Stimulated activated CD4-positive, alpha-beta T cell treated with anti-CD3 and anti-CD28 coated beads, TNF-alpha, amount 100 ng/mL, for 24 hours (primary cell): ENCODE measurements at places on chromosomes 3 and 15.

GRCh38 chr3:11587766-11588165, 55.9 kb downstream of the VGLL4 start:
- no peak for DNase-seq

DNA sequence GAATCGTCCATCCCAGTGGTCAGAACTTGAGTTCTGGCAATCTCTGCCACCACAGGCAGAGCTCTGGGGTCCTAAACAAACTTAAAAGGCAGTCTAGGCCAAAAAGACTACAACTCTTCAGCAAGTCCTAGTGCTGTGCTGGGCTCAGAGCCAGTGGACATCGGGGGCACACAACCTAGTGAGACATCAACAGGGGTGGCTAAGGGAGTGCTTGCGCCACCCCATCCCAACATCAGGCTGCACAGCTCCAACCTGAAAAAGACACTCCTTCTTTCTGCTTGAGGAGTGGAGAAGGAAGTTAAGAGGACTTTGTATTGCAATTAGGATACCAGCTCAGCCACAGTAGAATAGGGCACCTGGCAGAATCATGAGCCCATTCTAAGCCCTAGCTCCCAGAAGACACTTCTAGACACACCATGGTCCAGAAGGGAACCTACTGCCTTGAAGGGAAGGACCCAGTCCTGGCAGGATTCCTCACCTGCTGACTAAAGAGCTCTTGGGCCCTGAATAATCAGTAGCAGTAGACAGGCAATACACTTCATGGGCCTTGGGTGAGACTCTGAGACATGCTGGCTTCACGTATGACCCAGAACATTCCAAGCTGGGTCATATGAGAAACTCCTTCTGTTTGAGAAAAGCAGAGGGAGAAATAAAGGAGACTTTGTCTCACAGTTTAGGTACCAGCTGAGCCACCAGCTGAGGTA, 72.0 kb downstream of the TFDP2 start:
- DNase-seq: no peak

- DNase-seq: no peak
Observed at GRCh38 chr3:16523778-16524177, 10.3 kb upstream of the RFTN1 start.

- no peak for DNase-seq
Observed at GRCh38 chr3:16520241-16520969, 6.9 kb upstream of the RFTN1 start.

- no peak for DNase-seq
Observed at GRCh38 chr15:85318048-85318731, 62.2 kb upstream of the AKAP13 start.

GRCh38 chr3:189756582-189757078, 125.4 kb downstream of the TP63 start:
- DNase-seq: no peak

DNA sequence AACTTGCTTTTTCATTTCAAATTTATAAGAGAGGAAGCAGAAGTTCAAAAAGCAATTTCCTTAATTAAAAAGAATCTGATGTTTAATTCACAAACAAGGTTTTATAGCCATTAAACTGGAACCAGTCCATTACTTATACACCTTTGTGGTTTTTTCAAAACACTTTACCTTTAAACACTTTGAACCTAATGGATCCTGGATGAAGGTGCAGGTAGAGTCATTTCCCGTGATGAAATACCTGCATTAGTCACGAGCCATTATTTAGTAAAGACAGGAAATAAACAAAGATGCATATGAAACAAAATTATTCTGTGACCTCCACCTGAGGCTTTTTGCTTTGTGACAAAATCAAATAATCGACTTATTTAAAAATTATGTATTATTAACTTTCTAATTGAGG, 341.7 kb upstream of the UBE2E2 start:
- no peak for DNase-seq

DNA sequence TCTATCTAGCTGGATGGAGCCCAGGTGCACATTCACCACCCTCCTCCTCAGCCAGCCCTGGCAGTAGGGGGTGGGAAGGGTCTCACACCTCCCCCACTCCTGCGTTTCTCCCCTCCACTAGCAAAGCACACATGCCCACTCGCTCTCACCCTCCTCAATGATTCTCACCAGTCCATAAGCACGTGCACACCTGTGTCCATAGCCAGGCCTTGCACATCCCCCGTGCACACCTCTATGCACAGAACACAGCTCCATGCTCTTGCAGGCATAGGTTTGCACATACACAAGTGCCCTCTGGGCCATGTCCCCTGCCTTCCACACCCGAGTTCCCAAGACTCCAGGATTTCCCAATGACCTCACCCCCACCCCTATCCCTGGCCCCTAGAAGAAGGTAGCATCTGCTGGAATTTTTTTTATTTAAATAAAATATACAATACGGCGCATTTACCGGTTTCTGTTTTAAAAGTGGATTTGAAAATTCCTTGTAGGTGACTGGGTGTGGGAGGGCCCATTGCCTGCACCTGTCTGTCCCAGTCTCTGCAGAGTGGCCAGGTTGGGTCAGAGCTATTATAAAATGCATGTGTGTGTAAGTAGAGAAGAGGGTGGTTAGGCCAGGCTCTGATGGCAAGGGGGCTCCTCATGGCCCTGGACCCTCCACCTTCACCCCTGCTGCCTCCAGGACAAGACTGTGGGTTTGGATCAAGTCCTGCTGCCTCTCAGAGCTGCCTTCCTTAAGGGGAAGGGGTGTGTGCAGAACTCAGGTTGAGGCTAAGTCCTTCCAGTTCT, 49.1 kb downstream of the HCN4 start:
- DNase-seq: no peak

- no peak for DNase-seq
Observed at GRCh38 chr3:10332481-10333348, 11.8 kb upstream of the SEC13 start.

- DNase-seq: peak; percentile 3
Observed at GRCh38 chr3:31695280-31696008, 162.7 kb downstream of the STT3B start.

DNA sequence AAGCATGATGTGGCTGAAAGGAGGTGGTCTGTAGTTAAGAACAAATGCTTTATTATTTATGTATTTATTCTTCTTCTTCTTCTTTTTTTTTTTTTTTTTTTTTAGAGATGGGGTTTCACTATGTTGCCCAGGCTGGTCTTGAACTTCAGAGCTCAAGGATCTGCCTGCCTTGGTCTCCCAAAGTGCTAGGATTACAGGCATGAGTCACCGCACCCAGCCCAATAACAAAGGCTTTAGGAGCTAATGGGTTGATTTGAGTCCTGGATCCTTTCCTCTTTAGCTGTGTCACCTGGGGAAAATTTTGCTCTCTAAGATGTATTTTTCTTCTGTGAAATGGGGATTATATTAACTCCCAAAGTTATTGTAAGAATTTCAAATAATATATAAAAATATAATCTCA, 168.8 kb downstream of the PEX5L start:
- no peak for DNase-seq

DNA sequence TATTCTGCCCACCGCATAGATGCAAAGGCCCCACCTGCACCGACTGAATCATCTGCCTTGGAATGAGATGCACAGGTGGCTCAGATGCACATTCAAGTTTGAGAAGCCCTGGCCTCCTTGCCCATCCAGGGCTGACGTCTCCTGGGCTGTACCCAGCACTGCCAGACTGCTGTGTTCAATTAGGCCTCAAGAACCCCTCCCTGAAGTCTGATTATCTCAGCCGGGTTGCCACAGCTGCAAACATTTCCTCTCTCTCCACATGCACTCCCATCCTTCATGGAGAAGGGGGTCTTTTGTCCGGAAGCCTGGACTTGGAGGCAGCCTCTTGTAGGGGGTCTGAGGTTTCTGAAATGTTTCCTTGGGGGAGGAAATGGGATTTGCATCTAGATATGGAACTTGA, 459.4 kb upstream of the PROK2 start:
- no peak for DNase-seq

- DNase-seq: no peak
Observed at GRCh38 chr3:53269888-53270880, 14.4 kb upstream of the TKT start.

GRCh38 chr3:114718898-114719210, 425.0 kb downstream of the TIGIT start:
- no peak for DNase-seq

DNA sequence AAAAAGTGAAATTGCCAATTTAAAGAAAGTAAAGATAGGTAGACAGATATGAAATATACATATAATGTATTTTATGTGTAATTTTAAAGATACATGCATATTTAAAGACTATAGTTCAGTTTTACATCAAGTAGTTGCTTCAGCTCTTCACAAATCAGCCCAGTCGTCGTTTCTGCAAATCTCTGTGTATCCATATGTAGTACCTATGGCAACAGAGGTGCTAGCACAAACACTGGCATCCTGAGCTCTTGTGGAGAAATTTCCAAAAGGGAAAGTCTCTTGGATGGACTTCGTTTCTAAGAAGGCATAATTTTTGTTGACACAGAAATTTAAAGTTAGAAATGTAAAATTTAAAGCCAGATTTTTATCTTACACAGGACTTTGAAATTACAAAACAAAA, 1284.7 kb downstream of the ROBO1 start:
- DNase-seq: no peak

DNA sequence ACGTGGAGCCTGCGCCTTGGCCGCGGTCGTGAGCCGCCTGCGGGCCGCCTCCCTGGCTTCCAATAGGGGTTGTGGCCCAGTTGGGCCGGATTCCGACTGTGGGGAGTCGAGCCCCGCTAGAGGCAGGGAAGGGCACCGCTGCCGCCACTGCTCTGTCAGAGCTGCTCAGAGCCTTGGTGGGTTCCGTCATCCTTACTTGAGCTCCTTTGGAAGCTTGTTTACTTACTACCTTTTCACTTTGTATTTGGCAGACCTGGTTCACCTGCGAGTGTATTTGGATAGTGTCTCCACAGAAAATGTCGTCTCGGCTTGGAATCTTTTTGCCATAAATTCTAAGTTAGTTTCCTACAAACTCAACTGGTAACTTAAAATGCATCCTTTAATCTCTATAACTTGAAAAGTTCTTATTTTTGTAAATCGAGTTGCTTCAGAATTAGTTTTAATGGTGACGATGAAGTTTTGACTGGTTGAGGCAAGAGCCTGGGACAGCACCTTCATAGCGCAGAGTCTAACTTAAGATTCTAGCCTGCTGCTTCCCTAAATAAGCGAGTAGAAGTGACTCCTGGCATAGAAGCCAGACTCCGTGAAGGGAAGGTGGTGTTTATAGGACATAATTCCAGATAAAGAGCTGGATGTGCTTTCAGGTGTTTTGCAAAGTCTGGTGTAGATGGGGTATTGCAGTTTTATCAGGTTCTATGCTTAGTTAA, 800 bp downstream of the DAG1 start:
- no peak for DNase-seq

DNA sequence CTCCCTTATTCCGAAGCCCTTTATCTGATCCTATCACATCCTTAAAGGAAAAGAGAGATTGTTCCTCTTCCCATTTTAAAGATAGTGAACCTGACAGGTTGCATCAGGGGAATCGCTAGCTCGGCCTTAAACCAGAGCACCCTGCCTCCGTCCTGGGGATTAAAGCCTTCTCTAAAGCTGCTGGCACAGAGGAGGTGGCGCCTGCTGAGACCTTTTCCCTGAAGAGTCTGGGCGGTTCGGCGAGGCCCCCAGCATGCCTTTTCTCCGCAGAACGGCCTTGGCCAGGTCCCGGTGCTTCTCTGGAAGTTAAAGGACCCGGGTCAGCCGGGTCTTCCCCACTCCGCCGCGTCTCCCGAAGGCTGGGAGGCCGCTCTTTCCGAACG, 593 bp downstream of the FAM219B start:
- no peak for DNase-seq

DNA sequence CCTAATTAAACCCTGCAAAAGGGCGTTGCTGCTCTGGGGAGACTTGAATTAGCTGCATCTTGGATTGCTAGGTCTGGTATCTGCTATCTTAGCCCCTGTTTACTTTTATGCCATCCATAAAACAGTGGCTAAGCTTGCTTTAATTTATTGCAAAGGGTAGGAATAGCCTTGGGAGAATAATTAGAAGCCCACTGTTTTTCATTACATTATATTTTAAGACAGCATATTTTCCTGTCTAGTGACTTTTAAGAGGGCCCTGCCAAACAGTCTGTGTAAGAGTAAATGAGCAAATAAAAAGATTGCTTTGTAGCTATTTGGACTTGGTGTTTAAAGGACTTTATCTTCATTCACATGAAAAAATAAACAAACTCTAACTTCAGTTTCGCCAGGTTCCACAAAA, 17.4 kb upstream of the SUSD5 start:
- no peak for DNase-seq

DNA sequence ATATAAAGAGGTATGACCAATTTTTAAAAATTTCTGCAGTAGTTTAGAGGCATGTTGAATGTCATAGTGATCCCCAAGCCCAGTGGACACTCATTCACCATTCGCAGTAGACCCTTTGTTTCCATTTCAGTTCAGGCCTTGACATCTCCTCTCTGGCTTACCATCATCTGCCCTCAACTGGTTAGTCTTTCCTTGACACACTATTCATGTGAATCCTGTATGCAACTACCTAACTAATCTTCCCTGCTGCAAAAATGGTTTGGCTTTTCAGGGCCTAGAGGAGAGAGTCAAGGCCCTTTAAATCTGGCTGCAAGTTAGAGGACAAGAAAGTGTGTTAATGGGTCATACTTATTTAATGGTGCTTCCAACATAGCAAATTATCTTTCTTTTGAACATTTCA, 10.9 kb downstream of the APH1B start:
- no peak for DNase-seq

- DNase-seq: no peak
Observed at GRCh38 chr3:119703820-119704531, 1.2 kb downstream of the CFAP91 start.

DNA sequence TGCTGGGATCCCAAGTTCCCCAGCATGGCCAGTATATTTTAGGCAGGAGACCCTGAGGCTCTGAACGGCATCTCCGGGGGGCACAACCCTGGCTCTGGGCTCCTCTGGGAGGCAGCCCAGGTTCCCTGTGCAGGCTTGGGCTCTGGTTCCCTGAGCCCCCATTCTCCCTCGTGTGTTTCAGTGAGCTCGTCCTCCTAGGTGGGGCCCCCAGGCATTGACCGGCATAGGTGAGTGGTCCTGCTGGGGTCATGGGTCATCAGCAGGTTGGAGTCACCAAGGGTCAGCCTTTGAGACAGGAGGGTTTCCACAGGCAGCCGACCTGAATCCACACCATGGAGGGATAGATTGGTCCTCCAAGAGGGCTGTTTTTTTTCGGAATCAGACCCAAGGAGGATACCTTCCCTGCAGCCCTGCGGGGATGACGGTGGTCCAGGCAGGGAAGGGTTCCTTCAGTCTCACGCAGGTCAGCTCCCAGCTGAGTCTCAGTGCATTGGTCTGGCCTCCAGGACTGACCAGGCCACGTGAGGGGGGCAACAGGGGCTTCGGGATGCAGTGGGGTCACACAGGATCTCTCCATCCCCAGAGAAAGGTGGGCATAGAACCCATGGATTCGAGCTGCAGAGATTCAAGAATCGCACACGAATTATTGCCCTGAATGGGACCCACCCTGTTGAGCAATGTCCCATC, 226.0 kb downstream of the SNRPN start:
- no peak for DNase-seq

GRCh38 chr3:142904639-142905436, 16.0 kb upstream of the PCOLCE2 start:
- no peak for DNase-seq

GRCh38 chr3:46986055-46986730, 6.7 kb downstream of the NBEAL2 start:
- no peak for DNase-seq
